Mesenteric fat pad (tissue), 1 donor: ENCODE measurements at places on chromosomes 16 and 17. TPM values are rescaled to one million over a fixed set of nuclear protein-coding genes. Genes with fewer than 3 reads are reported as not detected.

The TSR1 gene
- total RNA-seq = 34.5 TPM

The NPIPB12 gene
- 60.0 TPM for total RNA-seq

The DNAAF1 gene
- not detected for total RNA-seq

The CCL8 gene
- 2.1 TPM for total RNA-seq

The TERB1 gene
- not detected for total RNA-seq

The DHRS7C gene
- not detected for total RNA-seq

The AHSP gene
- total RNA-seq = not detected

The TPSG1 gene
- total RNA-seq = not detected

The SCNN1B gene
- total RNA-seq = 4.4 TPM

The GCSH gene
- 39.2 TPM for total RNA-seq

The GLIS2 gene
- 14.2 TPM for total RNA-seq

The ACSM5 gene
- total RNA-seq = 21.2 TPM

The FOXJ1 gene
- total RNA-seq = 0.16 TPM

The SPEM2 gene
- not detected for total RNA-seq

The GUCY2D gene
- total RNA-seq = not detected

The KRTAP3-1 gene
- not detected for total RNA-seq

The MAPK8IP3 gene
- 55.6 TPM for total RNA-seq

The VEZF1 gene
- 42.7 TPM for total RNA-seq

The KAT2A gene
- 36.2 TPM for total RNA-seq

The MYO1D gene
- 36.0 TPM for total RNA-seq

The IRX5 gene
- not detected for total RNA-seq

The SLC13A5 gene
- 0.48 TPM for total RNA-seq

The SLC52A1 gene
- 0.22 TPM for total RNA-seq

The CCL1 gene
- not detected for total RNA-seq

The CREBBP gene
- 67.0 TPM for total RNA-seq

The NEK8 gene
- total RNA-seq = 2.3 TPM

The ZNF423 gene
- total RNA-seq = 13.5 TPM

The GSG1L2 gene
- not detected for total RNA-seq

The KRTAP2-2 gene
- total RNA-seq = not detected

The NACA2 gene
- not detected for total RNA-seq

The PKMYT1 gene
- 0.58 TPM for total RNA-seq

The OR2C1 gene
- total RNA-seq = not detected

The C16orf92 gene
- not detected for total RNA-seq

The PFN1 gene
- 575 TPM for total RNA-seq

The OTOP3 gene
- not detected for total RNA-seq

The CA4 gene
- 100 TPM for total RNA-seq

The LRRC37B gene
- 7.1 TPM for total RNA-seq

The C1QL1 gene
- total RNA-seq = not detected

The TBC1D3I gene
- 0.19 TPM for total RNA-seq
